ENCODE measurements at places on chromosomes 16 and 17. TPM values are rescaled to one million over a fixed set of nuclear protein-coding genes. Genes with fewer than 3 reads are reported as not detected.

DNA sequence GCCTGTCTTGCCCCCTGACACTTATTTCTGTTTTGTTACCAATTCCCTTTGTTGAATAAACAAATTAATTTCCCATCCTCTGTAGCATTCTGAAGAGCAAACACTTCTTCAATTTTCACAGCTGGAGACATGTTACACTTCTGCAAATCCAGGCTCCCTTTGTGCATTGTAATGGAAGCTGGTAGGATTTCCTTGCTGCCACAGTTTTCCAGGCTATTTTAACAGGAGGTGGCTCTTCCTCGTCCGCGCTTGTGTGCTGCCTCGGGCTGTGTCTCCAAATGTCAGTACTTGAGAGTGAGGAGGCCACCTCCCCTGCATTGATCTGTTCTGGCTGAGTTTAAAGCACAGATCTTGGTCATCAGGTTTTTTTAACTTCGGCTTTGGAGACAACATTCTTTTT is 40.0 kb downstream of the SOST start:
- no peak overlapping the region for H3K4me3 ChIP-seq
- H3K27me3 ChIP-seq = no peaks in the 10 kb centered on the region
- peaks cover 4% of the 10 kb centered on the region for H3K4me1 ChIP-seq

DNA sequence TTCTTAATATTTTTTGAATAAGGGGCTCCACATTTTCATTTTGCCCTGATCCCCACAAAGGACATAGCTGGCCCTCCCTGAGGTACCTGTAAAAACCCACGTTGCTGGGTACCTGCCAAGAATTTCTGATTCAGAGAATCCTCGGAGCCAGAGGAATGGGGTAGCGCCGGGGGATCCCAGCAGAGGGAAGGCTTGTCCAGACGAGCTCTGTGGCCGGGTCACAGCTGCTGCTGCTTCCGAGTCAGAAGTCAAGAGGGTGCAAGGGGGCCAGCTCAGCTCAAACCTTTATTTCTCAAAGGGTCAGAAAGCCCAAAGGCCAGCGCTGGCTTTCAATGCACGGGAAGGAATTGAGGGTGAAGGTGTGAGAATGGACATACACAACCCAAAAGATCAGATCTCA is 68.9 kb upstream of the SDK2 start:
- no peaks in the 10 kb centered on the region for H3K4me1 ChIP-seq
- no peak overlapping the region for H3K27ac ChIP-seq
- H3K36me3 ChIP-seq = no peaks in the 10 kb centered on the region
- H3K27me3 ChIP-seq = no peaks in the 10 kb centered on the region

- H3K27ac ChIP-seq = no peak overlapping the region
- H3K27me3 ChIP-seq = no peaks in the 10 kb centered on the region
- DNase-seq = peak; percentile 79
- H3K36me3 ChIP-seq = no peaks in the 10 kb centered on the region
These were observed 8.0 kb downstream of the ALOX12B start for GRCh38 chr17:8079291-8080207.

DNA sequence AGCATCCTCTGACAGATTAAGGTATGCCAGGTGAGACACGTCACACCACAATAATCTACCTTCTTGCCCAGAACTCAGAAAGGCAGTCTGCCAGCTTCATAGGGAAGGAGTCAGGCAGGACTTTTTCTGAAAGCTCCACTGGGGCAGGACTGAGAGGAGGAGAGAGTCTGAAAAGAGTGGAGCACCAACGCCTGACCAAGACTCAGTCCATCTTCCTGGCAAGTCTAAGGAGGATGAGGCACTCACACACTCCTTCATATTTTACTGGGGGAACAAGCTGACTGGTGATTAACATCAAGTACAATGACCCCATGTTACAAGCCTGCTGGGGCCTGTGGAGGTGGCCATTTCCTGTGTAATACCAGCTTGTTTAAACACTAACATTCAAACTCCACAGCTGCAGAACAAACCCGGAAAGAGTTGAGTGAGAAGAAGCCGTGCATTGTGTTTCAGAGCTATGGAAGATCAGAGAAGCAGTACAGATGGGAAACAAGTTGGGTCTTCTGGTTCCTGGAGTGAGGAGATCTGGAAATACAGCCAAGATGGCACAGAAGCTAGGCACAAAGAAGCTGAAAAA is 122.4 kb downstream of the HIC1 start:
- no peak overlapping the region for H3K4me3 ChIP-seq
- H3K36me3 ChIP-seq = no peaks in the 10 kb centered on the region
- H3K27me3 ChIP-seq = no peaks in the 10 kb centered on the region
- DNase-seq = no peak
- no peak overlapping the region for H3K27ac ChIP-seq
- peaks cover 86% of the 10 kb centered on the region for H3K4me1 ChIP-seq

DNA sequence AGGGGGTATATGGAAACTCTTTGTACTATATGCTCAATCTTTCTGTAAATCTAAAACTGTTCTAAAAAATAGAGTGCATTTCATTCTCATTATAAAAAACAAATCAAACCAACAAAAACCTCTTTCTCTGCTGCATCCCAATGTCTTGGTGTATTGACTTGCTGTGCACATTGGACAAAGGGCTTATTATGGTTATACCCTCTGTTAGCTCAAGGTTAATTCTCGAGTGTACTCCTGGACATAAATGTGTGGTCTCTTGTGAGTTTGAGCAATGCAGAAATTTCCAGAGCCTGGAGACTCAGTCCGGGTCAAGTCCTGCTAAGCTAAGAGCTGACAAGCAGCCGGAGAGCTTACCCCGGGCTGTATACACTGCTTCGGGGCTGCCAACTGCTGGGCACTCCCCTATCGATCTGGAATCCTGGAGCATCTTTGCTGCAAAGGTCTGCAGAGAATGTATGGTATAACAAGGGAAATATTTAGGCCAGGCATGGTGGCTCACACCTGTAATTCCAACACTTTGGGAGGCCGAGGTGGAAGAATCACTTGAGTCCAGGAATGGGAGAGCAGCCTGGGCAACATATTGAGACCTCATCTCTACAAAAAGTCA is 66.2 kb upstream of the BRD7 start:
- no peaks in the 10 kb centered on the region for H3K36me3 ChIP-seq
- no peak overlapping the region for H3K4me3 ChIP-seq
- no peak for DNase-seq
- no peaks in the 10 kb centered on the region for H3K27me3 ChIP-seq

DNA sequence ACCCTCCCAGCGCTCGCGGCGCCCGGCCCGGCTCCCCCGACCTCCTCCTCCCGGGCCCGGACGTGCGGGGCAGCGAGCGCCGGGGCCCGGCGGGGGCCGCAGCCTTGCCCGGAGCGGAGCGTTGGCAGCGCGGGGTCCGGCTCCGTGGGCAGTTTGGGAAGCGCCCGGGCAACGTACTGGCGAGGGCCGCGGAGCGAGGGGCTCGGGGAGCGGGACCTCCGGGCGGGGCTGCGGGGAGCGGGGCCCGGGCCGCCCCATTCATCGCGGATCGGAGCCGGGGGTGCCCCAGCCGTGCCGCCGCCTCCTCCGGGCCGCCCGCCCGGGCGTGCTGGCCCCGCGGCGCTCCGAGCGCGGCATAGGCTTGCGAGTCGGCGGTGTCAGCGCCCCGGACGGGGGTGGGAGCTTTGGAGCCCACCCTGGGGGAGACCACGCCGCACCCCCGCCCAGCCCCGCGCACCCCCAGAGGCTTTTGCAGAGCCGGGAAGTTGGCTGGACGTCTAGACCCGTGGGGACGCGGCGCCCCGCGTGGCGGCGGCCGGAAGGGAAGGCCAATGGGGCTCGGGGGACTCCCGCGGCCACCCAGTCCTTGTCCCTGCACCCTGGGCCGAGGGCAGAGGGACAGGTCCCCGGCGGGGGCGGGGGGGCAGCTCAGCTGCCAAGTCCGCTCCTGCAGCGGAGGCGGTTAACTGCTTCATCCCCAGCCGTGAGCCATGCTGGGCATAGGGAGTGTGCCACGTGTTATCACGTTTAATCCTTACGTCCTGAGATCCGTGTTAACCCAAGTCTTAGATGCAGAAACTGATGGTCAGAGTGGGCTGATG is 852 bp downstream of the ZNF469 start:
- H3K27ac ChIP-seq = no peak overlapping the region
- DNase-seq = peak; percentile 36
- H3K4me1 ChIP-seq = peaks cover 12% of the 10 kb centered on the region
- H3K36me3 ChIP-seq = no peaks in the 10 kb centered on the region

DNA sequence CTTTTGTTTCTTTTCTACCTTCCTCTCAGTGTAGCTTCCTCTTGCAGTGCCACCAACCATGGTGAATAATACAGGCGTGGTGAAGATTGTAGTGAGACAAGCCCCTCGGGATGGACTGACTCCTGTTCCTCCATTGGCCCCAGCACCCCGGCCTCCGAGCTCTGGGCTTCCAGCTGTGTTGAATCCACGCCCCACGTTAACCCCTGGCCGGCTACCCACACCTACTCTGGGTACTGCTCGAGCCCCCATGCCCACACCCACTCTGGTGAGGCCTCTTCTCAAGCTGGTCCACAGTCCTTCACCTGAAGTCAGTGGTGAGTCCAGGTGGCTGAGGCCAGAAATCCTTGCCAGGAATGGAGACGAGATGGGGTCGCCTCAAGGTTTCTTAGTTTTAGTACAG is 23.9 kb downstream of the SRCAP start:
- H3K4me3 ChIP-seq = no peak overlapping the region
- no peak overlapping the region for H3K27ac ChIP-seq
- DNase-seq = no peak
- H3K27me3 ChIP-seq = no peaks in the 10 kb centered on the region

- H3K27ac ChIP-seq = no peak overlapping the region
- DNase-seq = no peak
- H3K36me3 ChIP-seq = no peaks in the 10 kb centered on the region
- no peak overlapping the region for H3K4me3 ChIP-seq
- H3K27me3 ChIP-seq = no peaks in the 10 kb centered on the region
- no peaks in the 10 kb centered on the region for H3K4me1 ChIP-seq
These were observed 238.9 kb downstream of the CDH8 start for GRCh38 chr16:61797296-61797795.

GRCh38 chr17:2436316-2436905 is 35.6 kb upstream of the MNT start:
- no peak overlapping the region for H3K27ac ChIP-seq

DNA sequence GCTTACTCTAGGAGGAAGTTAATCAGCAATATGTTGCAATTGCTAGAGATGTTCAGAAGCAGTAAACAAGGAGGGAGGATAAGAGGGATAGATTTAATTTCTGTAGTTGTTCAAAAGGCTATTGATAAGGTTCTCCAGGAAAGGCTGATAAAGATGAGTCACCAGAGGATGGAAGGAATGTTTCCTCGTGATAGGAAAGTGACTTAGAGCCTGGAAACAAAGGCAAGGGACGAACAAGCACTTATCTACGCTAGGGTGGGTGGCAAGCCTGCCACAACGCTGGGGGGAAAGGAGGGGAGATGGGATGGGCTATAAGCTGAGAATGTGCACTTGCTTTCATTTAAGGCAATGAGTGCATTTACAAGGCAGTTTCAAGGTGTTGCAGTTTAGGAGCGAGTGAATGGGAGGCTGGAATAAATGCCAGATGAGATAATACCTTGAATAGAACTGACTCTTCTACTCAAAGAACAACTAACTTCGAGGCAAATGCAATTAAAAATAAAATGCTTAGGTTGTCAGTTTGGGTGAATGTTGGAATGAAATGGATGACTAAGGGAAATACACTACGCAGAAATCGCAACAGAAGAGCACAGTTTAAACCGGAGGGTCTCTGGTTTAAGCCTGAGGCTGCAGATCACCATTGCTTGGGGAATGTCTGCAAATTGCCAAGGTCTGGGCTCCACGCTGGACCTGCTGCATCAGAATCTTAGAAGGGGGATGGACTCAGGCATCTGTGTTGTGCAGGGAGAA is 76.0 kb upstream of the RBBP6 start:
- no peaks in the 10 kb centered on the region for H3K36me3 ChIP-seq
- no peak overlapping the region for H3K4me3 ChIP-seq
- DNase-seq = no peak
- H3K4me1 ChIP-seq = no peaks in the 10 kb centered on the region
- no peaks in the 10 kb centered on the region for H3K27me3 ChIP-seq

DNA sequence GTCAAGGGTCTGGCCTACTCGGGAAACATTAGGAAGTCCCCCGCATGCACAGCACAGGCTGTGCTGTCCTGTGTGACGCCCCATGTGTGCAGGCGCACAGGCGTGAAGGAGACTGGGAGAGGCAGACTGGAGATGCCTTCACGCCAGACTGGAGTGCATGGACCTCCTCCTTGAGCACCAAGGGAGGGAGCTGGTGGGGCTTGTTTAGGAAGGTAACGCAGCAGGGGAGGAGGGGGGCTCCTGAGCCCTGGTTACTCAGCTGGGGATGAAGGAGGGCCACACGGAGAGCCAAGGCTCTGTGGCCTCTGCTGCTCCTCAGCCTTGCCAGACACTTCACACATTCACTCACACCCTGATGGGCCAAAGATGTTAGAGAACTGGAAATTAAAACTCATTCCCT is 7.7 kb downstream of the HSDL1 start:
- no peaks in the 10 kb centered on the region for H3K36me3 ChIP-seq
- no peaks in the 10 kb centered on the region for H3K27me3 ChIP-seq
- DNase-seq = no peak
- no peak overlapping the region for H3K27ac ChIP-seq

DNA sequence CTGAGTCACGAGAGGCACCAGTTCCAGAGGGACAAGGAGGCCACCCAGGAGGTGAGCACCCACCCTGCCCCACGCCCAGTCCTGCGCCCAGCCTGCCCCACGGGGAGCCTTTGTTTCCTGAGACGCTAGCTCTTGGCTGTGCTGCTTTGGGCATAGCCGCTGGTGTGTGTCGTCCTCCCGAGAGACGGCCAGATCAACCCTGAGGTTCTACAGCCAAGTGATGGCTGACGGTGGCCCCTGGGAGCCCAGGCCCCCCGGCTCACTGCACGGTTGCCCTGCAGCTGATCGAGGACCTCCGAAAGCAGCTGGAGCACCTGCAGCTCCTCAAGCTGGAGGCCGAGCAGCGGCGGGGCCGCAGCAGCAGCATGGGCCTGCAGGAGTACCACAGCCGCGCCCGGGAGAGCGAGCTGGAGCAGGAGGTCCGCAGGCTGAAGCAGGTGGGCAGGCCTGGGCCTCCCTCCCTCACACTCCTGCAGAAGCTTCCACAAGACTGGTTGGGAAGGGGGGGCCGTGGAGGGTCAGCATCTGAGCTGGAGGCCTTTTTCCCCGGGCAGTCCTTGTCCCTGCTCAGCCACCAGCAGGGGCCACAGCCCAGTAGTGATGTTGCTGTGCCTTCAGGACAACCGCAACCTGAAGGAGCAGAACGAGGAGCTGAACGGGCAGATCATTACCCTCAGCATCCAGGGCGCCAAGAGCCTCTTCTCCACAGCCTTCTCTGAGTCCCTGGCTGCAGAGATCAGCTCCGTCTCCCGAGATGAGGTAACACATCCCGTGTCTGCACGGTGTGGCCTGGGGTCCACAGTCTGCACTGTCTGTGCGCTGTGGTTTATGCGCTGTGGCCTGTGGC is 7.4 kb upstream of the CAPN15 start:
- no peaks in the 10 kb centered on the region for H3K27me3 ChIP-seq
- H3K4me1 ChIP-seq = no peaks in the 10 kb centered on the region
- DNase-seq = no peak
- no peak overlapping the region for H3K27ac ChIP-seq
- no peaks in the 10 kb centered on the region for H3K36me3 ChIP-seq

- no peaks in the 10 kb centered on the region for H3K27me3 ChIP-seq
- no peaks in the 10 kb centered on the region for H3K36me3 ChIP-seq
- H3K4me1 ChIP-seq = no peaks in the 10 kb centered on the region
- DNase-seq = no peak
- no peak overlapping the region for H3K4me3 ChIP-seq
These were observed 33.2 kb downstream of the USP32 start for GRCh38 chr17:60358606-60359225.

The OTOA gene
- total RNA-seq = 11.2 TPM

The MKS1 gene
- 34.3 TPM for total RNA-seq

The TMEM220 gene
- total RNA-seq = 22.2 TPM

The PPL gene
- 5.4 TPM for total RNA-seq

The SMG6 gene
- total RNA-seq = 86.5 TPM

The ATP6V0C gene
- total RNA-seq = 180 TPM

The MYH13 gene
- total RNA-seq = 0.37 TPM
